Activated CD4-positive, alpha-beta T cell treated with anti-CD3 and anti-CD28 coated beads, Interleukin-2, amount 50 U/mL, for 24 hours (primary cell): ENCODE measurements at places on chromosomes 3 and 15.

GRCh38 chr3:188133219-188133618, 20.7 kb upstream of the LPP start:
- DNase-seq: no peak

DNA sequence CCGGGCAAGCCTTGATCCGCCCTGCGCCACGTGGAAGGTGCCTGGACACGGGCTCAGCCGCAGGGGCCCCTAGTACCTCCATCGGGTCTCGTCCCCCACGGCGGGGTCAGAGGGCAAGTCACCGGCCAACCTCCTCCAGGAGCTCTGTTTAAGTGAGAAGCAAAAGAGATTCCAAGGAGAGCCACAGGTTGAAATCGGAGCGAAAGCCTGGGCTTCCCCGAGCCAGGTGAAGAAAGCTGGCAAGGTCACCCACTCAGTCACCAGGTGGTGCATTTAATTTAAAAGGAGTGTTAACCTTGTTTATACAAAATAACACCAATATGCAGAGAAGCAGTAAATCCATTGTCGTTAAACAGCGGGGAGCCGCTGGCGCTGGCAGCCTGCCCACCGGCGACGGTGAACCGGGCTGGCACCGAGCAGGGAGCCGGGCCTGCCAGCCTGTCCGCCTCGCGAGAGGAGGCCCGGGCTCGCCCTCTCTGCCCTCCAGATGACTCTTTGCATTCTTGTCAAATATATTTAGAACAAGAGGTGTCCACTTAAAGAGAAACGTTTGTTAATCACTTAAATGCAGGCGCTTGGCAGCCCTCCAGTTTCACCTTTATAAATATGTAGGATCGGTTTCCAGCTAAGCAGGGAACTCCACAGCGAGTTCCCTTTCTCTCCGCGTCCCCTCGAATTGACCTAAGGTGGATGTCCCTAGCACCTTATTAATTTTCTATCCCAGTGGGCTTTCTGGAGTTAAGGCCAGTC, 277.3 kb upstream of the NR2F2 start:
- no peak for DNase-seq

- peak; percentile 58 for DNase-seq
Measured at GRCh38 chr3:48400824-48401433, 28.9 kb downstream of the FBXW12 start.

- DNase-seq: no peak
Measured at GRCh38 chr3:149662240-149662887, 4.5 kb upstream of the WWTR1 start.

DNA sequence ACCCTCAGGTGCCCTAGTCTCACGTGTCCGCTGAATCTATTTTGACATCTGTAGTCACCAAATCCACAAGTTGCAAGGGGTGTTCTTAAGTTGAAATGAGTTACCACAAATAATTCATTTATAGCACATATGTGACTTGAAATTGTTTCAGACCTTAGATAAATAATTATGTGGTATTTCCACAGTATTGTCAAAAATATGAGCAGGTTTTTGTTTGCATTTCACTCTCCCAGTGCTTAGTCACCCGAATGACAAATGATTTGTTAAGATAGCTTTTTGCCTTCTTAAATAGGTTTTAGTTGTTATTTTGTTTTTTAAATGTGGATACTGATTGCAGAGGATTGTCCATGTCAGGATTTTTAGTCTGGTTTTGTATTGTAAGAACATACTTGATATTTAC, 2.6 kb downstream of the MFSD1 start:
- no peak for DNase-seq
